ENCODE measurements at places on chromosomes 6 and 20.

DNA sequence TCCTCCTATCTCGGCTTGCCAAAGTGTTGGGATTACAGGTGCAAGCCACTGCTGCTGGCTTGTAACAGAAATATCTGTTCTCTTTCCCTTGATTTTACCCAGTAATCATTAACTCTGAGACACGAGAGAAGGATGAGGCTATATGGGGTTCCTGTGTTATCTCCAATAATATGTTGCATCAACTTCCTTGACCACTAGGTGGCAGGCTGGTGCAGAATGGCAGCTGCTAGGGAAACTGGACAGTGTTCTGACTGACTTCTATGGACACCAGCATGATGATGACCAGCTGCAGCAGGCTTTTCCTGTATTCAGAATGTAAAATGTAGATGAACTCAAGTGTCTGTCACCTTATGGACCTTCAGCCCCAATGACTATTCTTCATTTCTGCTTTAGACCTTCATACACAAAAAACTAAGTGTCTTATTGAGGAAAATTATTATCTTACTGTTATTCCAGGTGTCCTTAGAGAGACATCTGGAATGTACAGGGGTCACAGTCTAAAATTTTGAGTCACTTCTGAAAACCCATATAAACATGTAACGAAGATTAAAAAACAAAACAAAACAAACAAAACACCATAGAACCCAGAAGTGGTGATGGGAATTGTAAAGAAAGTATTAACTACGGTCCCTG lies 20.4 kb upstream of the CD109 start:
- no peak for DNase-seq

- DNase-seq = no peak
Observed at GRCh38 chr20:7908905-7909304, 31.4 kb downstream of the HAO1 start.

DNA sequence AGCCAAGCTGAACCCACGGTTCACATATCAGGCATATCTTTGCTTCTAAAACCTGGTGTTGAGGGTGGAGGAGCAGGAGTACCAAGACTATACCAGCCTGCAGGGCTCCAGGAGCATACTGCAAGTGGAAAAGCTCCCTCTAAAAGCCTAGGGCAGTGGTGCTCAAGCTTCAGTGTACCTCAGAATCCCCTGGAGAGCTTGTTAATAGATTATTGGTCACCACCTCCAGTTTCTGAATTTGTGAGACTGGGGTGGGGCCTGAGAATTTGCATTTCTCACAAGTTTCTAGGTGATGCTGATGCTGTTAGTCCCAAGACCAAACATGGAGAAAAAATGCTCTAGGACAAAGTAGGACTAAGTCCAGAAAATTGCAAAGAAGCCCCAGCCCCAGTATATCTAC lies 65.4 kb downstream of the FILIP1 start:
- DNase-seq = no peak

DNA sequence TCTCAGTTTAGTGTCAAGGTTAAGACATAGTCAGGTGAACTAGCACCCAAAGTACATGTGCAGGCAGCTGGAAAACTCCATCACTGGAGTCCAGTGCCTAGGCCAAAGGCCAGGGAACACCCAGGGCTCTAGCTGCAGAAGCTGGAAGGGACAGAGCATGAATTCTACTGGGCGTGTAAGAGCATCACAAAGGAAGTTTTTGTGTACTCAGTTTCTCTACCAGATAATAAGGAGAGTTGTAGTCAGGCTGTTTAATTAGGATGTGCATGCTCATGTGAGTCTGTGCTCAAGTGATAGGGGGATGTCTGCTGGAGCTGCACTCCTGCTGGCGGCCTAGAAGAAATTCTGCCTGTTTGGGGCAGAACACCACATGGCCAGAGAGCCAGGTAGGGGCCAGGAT lies 8.1 kb downstream of the L3MBTL1 start:
- no peak for DNase-seq

DNA sequence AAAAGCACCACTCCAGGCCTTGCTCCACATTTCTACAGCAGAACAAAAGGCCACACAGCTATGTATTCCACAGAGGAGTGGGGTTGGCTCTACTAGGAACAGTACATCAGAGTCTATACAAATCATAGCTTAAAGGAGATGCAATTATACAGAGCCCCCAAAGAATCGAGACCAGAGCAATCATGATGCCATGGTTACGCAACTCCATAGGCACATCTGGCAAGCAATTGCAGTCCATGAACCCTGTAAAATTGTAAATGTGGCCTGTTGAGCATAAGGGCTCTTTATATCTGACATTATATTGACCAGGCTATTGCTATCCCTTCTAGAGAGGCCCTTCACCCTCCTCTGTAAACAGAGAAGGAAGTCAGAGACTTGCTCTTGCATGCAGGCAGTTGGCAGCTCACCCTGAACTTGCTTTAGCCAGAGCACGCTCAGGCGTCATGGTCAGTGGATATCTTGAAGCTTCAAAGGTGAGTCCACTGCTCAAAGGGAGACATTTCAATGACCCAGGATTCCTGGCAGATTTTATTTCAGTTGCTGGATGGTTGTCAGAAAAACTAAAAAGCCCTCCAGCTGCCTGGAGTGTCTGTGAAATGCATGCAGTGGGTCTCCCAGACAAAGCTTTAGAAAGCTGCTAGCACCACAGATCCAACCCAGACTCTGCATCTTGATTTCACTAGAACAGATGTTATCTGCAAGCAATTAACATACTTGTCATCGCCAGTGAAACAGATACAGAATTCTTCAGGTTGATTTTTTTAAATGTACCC lies 357.2 kb downstream of the CENPW start:
- DNase-seq = no peak

- no peak for DNase-seq
Observed at GRCh38 chr20:53678990-53679596, 85.5 kb upstream of the ZNF217 start.

DNA sequence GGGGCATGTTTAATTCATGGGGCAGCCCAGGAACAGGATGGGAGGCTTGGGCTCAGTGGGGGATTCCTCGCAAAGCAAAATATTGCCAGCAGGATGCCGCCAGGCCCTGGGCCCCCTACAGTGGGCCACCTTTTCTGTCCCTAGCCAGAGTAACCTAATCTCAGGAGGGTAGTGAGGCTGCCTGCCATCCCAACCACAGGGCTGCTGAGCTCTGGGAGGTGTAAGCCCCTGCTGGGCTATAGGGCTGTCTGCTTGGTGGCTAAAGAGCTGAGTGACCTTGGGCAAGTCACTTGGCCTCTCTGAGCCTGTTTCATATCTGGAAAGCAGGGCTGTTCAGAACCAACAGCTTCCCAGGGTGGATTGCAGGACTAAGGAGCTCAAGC lies 35.7 kb upstream of the CDH22 start:
- DNase-seq = no peak

DNA sequence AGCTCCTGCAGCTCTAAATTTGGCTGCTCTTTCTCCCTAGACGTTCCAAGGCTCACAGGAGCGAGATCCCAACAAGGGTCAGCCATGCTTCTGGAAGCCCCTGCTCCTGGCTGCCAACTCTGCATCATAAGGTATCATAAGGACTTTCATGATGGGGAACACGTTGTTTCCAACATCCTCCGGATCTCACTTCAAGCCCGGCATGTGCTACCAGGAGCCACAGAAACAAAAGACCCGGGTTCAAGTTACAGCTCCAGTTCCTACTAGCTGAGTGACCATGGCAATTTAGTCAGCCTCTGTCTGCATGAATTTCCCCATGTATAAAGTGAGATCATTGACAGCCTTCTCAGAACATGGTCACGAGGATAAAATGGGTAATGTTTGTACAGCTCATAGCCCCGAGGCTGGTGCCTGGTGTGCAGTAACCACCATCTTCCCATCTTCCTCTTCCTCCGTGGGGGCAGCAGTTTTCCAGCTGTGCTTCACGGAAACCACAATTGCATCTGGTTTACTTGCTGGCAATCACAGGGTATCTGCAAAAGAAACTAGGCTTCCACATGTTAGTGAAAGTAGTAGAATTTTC lies 209.0 kb upstream of the ECI2 start:
- no peak for DNase-seq

- no peak for DNase-seq
Observed at GRCh38 chr6:32980488-32981038, 12.2 kb downstream of the BRD2 start.

- DNase-seq = no peak
Observed at GRCh38 chr20:33015114-33015484, 7.6 kb downstream of the BPIFB2 start.

DNA sequence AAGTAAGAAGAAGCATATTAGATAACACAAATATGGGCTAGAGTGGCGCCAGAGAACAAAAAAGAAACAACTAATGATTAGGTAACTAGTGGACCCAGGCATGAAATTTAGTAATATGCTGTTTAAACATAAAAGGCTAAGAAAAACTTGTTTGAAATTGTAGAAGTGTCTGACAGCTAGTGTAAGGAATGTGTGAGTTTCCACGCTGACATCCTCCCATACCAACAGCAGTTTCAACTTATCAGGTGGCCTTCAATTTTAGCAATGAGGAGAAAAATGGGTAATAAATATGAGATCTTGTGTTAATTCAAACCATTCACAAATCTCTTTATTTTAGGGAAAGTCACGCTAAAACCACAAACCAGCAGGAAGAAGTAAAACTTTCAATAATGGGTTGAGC lies 440.2 kb upstream of the FLRT3 start:
- DNase-seq = no peak

DNA sequence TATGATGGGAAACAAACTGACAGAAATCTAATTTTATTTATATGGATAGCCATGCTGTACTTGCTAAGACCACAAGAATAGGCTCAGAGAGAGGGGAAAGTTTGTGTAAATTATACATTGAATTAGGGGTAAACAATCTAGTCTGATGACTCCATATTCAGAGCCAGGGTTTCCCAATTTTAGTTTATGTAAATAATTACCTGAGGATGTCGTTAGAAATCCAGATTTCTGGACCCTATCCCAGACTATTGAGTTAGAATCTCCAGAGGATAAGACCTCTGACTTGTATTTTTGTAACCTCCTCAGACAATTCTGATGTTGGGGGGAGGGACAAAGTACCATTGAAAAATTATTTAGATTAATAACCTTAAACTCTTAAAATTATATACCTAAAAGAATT lies 18.3 kb downstream of the ACSS2 start:
- DNase-seq = no peak

Data from caudate nucleus (tissue), 63 donors.